ENCODE measurements at places on chromosomes 4 and X.
A peak's percentile ranks its signal among the peaks of the same experiment; 100 is the strongest.

DNA sequence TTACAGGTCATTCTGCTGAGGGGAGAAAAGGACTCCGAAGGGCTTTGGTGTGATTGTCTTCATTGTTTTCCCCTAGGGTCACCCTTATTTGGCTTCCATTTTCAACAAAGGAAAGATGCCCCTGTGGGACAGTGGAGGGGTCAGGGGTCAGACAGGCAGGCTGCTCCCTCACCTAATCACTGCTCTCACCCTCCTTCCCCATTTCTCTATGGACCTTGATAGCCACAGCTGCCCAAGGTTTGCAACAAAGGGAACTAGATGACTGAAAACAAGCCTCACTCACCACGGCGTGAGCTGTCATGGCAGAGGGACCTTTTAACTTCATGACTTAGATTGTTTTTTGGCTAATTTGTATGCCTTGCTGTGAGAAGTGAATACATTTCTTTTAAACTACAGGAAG is 40.7 kb downstream of the C4orf51 start:
- no peak for DNase-seq

GRCh38 chr4:77990456-77990855 is 66.7 kb upstream of the FRAS1 start:
- no peak for DNase-seq

DNA sequence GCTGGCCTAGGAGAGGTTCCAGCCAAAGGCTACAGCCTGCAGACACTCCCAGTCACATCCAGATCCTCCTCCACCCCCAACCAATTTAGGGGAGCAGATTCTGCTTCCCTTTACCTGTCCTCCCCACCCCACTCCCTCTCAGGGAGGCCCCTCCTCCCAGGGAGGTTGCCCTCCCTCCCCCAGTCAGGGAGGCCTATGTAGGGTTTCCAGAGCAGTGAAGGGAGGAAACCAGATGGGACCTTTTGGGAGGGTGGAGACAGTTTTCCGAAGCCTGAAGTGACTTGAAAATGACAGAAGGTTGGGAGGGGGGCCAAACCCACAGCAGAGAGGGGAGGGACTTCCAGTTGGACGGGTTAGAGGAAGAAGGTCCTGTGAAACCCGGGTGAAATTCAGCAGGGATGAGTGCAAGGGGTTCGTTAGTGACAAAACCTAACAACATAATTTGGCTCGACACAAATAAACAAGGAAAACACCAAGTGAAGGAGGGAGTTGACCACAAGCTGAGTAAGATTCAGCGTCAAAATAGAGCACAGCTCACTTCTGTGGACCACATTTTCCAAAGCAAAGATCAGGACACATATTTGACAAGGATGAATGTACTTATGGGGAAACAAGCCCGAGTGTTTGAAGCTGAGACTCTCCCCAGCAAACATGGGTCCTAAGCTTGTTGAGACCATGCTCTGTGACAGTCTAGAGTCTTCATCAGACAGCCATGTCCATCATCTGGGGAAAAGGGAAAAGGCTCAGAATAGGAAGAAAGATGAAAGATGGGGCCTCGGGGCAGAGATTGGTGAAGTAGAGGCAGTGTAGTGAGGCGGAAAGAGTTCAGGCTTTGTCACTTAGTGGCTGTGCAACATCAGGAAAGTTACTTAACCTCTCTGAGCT is 46.4 kb downstream of the PRPS1 start:
- peak; percentile 33 for DNase-seq

- DNase-seq = no peak
Measured at GRCh38 chr4:95190751-95191436, 357.9 kb downstream of the UNC5C start.

GRCh38 chrX:13664020-13664419 is 11.1 kb downstream of the TCEANC start:
- DNase-seq = no peak

DNA sequence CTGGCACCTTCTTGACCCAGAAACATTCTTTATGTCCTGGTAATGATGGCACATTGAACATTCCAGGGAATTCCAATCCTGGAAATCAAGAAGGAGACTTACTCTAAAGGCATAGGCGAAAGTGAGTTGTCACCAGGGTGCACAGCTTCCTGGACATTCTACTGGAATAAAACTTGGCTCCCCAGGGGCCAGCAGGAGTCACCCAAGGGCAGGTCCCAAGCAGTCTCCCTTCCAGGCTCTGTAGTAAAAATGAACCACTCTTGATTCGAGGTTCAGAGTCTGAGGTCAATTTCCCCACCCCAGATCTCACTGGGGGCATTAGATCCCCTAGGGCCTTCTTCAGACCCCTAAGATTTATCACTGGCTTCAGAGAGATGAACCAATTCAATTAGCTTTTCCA is 338.7 kb upstream of the GATB start:
- DNase-seq = no peak

DNA sequence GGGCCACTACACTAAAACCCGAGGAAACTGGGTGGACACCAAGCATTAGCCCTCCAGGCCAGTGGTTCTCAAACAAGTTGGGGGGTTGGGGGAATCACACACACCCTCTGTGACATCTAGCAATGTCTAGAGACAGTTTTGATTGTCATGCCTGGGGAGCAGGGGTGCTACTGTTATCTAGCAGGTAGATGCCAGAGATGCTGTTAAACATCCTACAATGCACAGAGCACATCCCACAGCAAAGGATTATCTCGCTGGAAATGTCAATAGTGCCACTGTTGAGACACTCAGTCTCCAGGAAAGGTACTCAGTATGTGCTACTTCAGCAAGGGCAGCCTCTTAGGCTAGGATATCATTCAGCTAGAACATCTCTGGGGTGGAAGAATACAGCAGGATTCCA is 1.3 kb downstream of the SMC1A start:
- DNase-seq = no peak

DNA sequence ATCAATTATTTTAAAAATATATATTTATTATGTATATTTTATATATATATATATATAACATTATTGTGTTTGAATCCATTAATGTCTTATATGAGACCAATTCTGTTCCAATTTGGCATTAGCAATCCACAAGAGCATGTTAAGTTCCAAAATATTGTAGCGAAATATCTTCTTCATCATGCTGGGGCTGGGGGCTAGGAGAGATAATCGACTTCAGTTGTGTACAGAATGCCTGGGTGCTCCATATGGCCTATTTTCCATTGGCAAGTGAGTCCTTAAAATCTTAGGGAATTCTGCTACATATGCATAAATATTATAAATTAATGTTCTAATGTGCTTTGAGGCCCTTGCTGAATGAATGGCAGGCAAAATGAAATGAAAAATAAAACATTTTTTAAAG is 117.7 kb downstream of the PCDH7 start:
- no peak for DNase-seq

DNA sequence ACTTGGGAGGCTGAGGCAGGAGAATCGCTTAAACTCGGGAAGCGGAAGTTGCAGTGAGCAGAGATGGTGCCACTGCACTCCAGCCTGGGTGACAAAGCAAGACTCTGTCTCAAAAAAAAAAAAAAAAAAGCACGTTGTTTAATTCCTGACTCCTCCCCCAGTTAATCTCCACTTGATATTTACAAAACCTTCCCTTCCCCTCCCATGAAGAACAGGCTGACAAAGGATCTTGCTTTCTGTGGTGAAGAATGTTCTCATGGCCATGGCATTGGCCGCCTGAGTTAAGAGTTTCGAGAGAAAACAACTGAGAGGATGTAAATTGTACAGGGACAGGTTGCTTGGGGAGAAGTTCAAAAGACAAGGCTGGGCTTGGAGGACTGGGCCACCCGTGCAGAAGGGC is 168.2 kb upstream of the BCOR start:
- no peak for DNase-seq

GRCh38 chr4:132108784-132109183 is 1040.3 kb upstream of the PCDH10 start:
- DNase-seq = no peak

- no peak for DNase-seq
Measured at GRCh38 chr4:88747351-88747750, 49.7 kb upstream of the NAP1L5 start.

- DNase-seq = no peak
Measured at GRCh38 chr4:87934973-87935372, 40.5 kb upstream of the SPP1 start.

- DNase-seq = no peak
Measured at GRCh38 chrX:119828446-119828845, 24.3 kb downstream of the UPF3B start.

DNA sequence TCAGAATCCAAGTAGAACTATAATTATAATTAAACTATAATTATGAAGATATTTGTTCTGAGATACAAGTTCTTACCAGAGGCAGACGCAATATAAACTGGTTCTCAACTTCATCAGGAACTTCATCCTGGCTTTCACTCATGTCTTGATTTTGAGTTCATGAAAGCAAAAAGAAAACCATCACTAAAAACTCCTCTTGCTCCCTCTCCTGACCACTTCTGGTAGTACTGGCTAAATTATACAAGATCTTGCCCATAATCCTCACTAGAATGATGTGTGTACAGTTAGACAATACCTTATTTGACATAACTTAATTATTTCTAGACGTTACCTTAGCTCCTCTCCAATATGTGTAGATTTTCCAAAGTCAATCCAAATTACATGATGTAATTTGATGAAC is 3.7 kb downstream of the TAF7L start:
- peak; percentile 33 for DNase-seq

GRCh38 chr4:74618659-74619058 is 173.7 kb downstream of the AREG start:
- no peak for DNase-seq

- no peak for DNase-seq
Measured at GRCh38 chrX:2576793-2577192, 76.0 kb upstream of the DHRSX start.

DNA sequence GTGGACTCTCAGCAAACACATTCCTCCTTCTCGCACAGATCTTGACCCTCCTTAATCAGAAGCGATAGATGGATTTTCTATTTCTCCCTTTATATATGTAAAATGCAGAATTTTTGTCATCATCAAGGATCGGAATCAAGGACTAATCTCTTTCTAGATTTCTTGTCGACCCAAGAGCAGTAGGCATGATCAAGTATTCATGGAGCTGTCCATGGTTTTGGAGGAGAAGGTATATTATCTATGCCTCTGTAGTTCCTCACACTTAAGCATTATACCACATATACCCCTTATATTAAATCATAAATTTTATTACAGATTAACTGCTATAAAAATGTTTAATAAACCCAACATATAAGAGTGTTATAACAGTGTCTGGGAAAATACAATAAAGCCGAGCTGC is 886.8 kb downstream of the NLGN4X start:
- no peak for DNase-seq

- peak; percentile 53 for DNase-seq
Measured at GRCh38 chr4:165464813-165465381, 86.1 kb downstream of the CPE start.

GRCh38 chrX:17703201-17703600 is 34.1 kb upstream of the SCML1 start:
- DNase-seq = no peak

GRCh38 chr4:72376901-72377300 is 192.1 kb downstream of the ADAMTS3 start:
- no peak for DNase-seq

DNA sequence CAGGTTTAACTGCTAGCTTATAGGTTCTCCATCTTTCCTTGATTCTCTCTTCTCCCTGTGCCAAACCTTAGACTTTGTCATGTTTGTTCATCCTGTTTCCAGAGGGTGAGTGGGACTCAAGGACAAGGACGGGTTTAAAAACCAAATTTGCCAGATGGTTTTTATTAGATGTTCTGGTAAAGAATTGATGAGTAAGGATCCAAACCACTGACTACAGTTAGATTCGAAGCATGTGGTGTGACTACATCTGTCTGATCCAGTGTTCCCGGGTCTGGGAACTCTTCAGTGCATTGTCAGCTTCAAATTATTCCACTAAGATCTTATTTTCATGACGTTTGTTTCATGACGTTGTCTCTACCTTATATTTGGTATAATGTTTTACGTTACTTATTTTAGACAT is 37.5 kb downstream of the MTMR1 start:
- no peak for DNase-seq

DNA sequence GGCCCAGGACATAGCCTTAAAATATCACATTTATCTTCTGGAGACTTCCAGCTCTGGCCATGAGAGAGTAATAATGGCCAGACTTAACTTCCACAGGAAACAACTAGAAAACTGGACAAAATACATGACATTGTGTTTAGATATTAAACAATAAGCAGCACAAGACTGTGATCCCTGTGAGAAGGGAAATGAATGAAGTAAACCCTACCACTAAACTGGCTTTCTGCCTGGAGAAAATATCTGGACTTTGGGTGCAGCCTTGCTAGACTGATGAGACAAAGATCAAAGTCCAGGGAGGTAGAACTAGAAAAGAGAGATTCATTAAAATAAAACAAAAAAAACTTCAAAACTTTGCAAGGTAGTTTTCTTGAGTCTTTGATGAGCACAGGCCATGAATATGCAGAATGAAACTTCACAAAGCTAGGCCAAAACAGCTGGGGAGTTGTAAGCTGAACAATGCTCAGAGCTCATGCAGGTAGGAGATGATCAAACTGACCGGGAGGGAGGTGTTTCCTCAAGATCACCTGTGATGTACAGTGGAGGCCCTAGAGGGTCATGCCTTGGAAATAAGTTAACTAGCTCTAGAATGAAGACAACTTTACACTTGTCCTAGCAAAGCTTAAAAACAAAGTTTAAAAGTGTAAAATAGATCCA is 147.0 kb upstream of the SH3RF1 start:
- no peak for DNase-seq

DNA sequence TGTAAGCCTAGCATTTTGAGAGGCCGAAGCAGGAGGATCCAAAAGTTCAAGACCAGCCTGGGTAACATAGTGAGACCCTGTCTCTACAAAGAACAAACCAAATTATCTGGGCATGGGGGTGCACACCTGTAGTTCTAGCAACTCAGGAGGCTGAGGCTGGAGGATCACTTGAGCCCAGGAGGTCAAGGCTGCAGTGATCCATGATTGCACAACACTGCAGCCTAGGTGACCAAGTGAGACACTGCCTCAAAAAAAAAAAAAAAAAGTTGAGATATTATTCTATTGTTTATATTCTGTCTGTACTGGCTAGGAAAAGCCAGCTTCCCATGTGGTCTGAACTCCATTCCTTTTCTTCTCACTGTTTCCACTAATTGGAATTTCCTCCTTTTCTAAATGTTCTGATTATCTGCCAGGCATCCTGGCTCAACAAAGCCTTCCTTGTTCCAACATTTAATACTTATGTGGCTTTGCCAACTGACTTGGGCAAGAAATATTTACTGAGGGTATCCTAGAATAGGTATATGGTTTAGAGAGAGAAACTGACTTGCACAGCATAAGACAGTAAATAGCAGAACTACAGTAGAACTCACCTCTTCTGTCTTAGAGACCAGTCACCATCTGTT is 175.2 kb upstream of the ADAMTS3 start:
- no peak for DNase-seq

DNA sequence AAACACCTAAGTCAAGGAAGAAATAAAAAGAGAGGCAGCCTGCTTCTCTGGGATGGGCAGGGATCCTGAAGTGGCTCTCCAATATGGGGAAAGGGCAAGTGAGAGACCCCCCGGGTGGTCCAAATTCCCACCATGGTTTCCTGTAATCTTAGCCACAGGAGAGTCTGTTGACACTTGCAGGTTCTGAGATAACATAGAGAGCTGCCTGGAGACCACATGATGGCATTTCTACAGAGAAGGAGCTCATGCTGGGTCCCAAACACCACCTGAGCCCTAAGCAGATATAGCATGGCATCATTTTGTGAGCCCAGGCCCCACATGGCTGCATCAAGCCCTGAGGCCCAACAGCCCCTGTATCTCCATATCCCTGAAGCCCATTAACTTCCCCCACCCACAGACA is 26.1 kb downstream of the PABPC1L2B start:
- DNase-seq = no peak
